EH (cell line): ENCODE measurements at places on chromosomes 11 and 22.
A peak's percentile ranks its signal among the peaks of the same experiment; 100 is the strongest.

GRCh38 chr22:18075720-18076497 is 1.9 kb upstream of the PEX26 start:
- DNase-seq, result peak; percentile 89

DNA sequence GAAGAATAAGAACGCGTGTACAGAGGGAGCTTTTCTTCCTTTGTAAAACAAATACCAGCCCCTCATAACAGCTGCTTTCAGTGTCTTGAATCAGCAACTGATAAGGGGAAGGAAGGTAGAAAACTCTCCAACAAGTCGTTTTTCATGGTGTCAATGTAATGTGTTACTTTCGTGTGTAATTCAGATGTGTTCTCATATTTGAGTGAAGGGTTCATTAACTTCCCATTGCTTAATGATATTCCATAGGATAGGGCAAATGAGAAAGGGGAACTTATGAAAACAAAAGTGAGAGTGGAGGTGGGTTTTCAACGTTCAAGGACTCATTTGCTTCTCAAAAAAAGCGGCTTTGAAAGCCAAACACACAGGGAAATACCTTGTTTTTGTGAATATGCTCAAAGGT is 452.1 kb downstream of the NTM start:
- DNase-seq, result no peak

DNA sequence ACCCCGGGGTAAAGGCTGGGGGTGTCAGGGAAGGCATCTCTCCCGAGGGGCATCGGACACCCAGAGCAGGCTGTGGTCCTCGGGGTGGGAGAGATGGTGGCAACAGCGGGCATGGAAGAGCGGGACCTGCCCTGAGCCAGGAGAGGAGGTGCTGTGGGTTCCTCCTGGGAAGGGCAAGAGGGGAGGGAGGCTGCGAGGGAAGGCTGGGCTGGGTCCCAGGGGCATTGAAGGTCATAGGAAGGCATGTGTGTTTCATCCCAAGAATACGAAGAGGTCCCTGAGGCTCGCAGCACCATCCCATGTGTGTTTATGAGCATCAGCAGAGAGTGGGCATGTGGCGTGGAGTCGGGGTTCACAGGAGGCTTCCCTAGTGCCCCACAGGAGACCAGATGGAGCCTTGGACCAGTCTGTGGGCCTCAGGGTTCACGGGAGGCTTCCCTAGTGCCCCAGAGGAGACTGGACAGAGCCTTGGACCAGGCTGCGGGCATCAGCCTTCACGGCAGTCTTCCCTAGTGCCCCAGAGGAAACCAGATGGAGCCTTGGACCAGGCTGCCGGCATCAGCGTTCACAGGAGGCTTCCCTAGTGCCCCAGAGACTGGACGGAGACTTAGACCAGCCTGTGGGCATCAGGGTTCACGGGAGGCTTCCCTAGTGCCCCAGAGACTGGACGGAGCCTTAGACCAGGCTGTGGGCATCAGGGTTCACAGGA is 420.6 kb downstream of the BRD1 start:
- no peak for DNase-seq

DNA sequence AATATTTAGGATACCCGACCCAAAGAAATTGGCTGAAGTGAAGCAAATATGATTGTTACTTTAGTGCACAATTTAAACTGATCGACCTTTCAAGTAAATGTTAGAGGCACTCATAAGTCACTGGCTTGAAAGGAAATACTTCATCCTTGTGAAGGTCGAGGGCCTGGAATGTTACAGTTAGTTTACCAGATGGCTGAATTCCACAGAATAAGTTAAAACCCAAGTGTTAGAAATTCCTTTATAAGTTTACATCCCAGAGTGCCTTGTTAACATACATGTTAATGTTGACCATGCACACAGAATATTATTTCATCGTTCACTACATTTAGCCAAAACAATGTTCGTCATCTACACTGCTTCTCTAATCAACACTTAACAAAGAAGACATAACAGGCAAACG is 235.5 kb upstream of the ANO3 start:
- peak; percentile 11 for DNase-seq

GRCh38 chr11:17649261-17649660 is 70.1 kb upstream of the MYOD1 start:
- DNase-seq, result no peak

DNA sequence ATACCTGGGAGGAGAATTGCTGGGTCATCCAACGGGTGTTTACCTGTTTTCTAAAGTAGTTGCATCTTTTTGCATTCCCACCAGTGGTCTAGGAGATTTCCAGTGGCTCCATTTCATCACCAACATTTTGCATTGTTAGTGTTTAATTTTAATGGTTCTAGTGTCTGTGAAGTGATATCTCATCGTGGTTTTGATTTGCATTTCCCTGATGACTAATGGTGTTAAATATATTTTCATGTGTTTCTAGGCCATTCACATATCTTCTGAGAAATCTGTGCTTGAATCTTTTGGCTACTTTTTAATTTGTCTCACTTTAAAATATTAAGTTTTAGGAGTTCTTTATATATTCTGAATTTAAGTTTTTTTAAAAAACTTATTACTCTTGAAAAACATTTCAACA is 439.6 kb downstream of the TMEM135 start:
- DNase-seq, result peak; percentile 19

GRCh38 chr22:41915035-41915785 is at the start of gene SHISA8:
SHISA8 (minus strand) TSS chr22:41915074; CDS start chr22:41914667, 407 bp downstream.
- peak; percentile 37 for DNase-seq

- peak; percentile 88 for DNase-seq
These were observed 121.5 kb downstream of the CCDC34 start for GRCh38 chr11:27241311-27242122.

- no peak for DNase-seq
These were observed 108.7 kb upstream of the AKIP1 start for GRCh38 chr11:8802251-8802650.

GRCh38 chr11:131370090-131370751 is at the start of gene NTM:
NTM (plus strand) TSS chr11:131370615.
- DNase-seq, result peak; percentile 32

DNA sequence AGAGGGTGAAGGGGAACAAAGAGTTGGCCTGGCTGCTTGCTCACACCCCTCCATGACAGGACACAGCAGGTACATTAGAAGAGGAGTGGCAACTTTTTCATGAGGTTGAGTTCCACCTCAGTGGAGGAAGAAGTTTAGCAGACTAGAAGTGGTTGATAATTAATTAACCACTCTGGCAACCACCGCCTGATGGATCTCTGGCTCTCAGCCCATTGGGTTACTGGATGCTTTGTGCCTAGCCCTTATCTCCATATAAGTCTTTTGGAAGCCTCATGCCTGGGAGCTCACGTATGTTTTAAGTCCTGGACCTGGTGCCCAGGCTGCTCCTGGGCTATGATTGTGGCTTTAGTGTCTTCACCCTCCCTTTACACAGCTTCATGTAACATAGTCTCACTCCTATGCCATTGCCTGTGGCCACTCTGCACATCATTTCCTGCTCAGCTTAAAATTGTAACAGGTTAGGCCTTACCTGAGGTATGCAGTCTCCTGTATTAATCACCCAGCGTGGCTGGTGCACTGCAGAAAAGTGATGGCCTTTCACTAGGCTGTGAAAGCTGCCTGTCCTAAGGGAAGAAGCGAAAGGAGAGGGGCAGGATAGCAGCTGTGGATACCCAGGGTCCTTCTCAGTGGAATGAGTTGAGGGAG is 72.7 kb upstream of the CRTAM start:
- DNase-seq, result no peak

GRCh38 chr11:44833877-44834452 is 107.2 kb downstream of the TSPAN18 start:
- DNase-seq, result no peak

GRCh38 chr11:48024635-48025071 is 44.3 kb downstream of the PTPRJ start:
- DNase-seq, result no peak

DNA sequence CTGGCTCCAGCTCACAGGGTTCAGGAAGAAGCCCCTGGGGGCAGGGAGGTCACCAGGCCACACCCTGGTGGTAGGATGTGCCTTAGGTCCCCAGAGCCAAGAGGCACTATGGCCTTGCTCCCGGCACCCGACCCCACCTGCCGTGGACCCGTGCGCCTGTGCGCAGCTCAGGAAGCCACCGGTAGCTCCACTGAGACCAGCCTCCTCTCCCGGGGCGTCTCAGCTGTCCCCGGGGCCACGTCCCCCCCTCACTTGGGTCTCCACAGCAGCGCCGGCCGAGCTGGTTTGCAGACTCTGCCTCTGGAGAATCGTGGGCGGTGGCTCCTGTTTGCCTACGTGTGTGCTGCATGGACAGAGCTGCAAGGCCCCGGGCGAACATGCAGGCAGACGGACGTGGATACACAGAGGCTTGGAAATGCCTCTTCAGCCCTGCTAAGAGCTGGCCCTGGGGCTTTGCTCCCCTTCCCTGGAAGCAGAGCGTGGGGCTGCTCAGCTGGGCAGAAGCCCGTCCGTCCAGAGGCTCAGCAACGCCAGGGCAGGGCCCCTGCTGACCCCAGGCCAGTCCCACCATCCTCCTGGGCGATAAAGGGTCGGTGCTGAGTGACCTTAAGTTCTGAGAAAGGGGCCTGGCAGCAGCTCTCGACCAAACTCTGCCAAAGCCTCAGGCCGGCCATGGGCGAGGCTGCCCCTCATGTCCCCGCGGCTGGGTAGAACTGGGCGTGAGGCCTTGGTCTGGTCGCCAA is 15.3 kb upstream of the MUC5B start:
- DNase-seq, result no peak

DNA sequence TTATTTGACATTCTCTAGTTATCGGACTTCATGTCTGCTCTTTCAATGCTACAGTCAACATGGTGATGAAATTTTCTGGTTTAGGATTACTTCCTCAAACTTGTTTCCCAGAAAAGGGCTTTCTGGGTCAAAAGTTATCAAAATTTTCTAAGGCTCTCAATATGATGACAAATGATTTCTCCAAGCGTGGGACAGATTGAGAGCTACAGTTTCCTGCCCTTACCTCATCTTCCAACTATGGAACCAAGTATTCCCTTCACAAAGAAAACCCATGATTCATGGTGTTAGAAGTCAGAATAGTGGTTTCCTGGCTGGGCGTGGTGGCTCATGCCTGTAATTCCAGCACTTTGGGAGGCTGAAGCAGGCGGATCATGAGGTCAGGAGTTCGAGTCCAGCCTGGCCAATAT is 17.8 kb downstream of the MYO18B start:
- DNase-seq, result peak; percentile 99

GRCh38 chr11:67699521-67699920 is 25.1 kb upstream of the ALDH3B2 start:
- peak; percentile 3 for DNase-seq

DNA sequence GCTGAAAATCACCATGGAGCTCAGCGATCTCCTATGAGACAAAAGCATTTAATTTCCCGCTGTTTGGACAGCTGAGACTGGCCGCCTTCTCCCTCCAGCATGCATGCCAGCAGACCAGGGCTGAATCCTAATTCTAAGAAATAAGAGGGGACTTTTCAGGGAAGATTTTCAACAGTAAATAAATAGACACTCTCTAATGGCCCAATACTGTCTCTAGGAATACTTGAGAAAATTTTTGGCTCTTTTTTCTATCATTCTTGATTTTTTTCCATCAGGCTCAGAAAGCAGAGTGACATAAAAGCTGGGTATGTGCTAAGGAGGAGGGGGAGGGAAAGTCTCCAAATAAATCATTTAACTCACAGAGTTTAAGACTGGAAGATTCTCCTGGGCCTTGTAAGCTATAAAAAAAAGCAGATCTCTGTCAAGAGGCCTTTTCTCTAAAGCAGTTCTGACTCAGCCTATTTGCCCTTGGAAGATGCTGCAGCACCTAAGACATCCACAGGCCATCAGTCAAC is 17.6 kb upstream of the SPON1 start:
- DNase-seq, result peak; percentile 25

- no peak for DNase-seq
These were observed 95.3 kb upstream of the RAG2 start for GRCh38 chr11:36693139-36693843.

DNA sequence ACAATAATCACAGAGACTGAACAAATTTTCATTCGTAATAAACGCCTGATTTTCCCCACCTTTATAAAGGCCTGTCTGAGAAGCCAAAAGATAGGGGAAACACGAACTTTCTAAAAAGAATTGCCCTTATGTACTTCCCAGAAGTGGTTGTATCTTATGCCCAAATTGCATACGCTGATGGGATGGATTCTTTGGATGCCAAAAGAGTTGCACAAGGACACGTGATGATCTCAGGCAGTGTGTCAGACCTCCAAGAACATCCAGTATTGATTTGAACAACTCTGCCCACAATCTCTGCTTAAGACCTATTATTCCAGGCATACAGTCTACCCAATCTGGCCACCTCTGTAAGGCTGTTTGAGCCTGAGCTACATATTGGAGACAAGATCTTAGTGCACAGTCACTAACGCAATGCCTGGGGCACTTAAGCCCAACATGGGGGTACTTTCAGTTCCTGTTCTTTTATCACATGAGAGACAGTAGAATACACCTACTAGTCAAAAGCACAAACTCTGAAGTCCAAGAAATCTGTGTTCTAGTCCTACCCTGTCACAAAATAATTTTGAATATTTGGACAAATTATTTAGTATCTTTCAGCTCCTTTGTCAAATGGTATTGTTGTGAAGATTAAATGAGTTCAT is 38.9 kb downstream of the OR10A6 start:
- DNase-seq, result peak; percentile 86

DNA sequence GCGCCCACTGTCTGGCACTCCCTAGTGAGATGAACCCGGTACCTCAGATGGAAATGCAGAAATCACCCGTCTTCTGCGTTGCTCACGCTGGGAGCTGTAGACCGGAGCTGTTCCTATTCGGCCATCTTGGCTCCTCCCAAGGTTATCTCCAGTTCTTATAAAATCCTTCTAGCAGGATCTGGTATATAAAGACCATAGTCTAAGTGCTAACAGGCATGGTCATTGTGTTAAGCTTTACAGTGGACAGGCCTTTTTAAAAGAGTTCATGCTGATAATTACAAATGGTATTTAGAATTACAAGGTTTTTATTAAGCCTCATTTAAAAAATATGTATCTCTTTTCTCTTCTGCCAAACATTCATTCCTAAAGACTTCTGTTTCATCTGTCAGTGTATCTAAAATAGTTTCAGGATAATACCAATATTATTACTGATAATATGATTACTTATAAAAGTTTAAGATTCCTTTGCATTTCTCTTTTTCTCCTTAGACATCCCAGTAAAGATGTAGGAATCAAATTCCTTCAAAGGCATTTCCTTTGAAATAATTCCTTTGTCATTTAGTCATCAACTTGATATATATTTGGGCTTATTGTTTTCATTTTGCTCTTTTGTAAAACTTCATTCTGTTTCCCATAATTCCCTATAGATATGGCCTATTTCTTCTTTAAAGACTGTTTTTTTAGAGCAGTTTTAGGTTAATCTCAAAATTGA is 20.7 kb downstream of the DDX10 start:
- peak; percentile 52 for DNase-seq

GRCh38 chr22:47396515-47396914 is 634.1 kb downstream of the TBC1D22A start:
- no peak for DNase-seq

GRCh38 chr11:131833366-131833765 is 463.0 kb downstream of the NTM start:
- DNase-seq, result no peak

GRCh38 chr11:18987454-18988231 is 48.4 kb upstream of the MRGPRX1 start:
- peak; percentile 34 for DNase-seq
